GOT3 (cell line): ENCODE measurements at places on chromosomes 16 and 17.

DNA sequence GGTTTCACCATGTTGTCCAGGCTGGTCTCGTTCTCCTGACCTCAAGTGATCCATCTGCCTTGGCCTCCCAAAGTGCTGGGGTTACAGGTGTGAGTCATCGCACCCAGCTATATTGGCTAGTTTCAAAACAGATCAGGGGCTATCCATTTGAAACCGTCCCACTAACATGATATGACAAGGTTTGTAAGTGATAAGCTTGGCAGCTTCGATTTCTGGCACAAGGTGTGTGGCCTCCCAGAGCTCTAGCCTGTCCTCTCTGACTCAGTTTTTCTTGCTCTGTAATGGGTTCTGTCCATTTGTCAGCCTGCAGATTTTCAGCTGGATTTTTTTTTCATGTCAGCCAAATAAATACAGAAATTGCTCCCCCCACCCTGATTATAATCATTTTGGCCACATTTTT lies 31.8 kb upstream of the TENT4B start:
- DNase-seq, result no peak

GRCh38 chr16:48067388-48067787 lies 88.4 kb downstream of the ABCC12 start:
- DNase-seq, result no peak

DNA sequence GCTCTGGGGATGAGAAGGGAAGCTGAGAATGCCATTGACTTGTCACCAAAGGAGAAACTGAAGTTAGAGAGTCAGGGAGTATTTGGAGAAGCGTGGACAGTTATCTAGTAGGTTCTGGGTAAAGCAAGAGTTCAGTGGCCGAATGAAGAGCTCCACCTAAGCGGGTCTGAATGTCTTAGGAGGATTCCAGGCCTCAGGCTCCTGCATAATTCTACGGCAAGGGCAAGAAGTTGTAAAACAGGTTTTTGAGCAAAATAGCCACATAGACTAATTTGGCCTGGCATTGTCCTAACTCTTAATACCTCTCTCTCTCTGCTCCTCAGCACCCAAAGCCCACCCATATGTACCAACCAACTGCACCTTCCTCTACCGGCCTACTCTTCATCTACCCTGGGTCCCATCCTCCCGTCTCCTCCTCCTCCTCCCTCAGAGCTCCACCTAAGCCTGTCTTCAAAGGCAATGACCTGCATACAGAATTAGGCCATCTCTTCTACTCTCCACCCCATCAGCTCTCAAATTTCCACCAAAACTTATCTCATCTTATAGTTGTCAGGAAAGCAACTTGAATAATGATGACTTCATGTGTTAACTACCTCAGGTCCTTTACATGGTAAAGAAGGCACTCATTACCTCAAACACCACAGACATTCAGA lies 42.0 kb upstream of the KCNJ2 start:
- no peak for DNase-seq

- DNase-seq, result peak; percentile 16
Measured at GRCh38 chr16:47574091-47575054, 113.2 kb downstream of the PHKB start.

DNA sequence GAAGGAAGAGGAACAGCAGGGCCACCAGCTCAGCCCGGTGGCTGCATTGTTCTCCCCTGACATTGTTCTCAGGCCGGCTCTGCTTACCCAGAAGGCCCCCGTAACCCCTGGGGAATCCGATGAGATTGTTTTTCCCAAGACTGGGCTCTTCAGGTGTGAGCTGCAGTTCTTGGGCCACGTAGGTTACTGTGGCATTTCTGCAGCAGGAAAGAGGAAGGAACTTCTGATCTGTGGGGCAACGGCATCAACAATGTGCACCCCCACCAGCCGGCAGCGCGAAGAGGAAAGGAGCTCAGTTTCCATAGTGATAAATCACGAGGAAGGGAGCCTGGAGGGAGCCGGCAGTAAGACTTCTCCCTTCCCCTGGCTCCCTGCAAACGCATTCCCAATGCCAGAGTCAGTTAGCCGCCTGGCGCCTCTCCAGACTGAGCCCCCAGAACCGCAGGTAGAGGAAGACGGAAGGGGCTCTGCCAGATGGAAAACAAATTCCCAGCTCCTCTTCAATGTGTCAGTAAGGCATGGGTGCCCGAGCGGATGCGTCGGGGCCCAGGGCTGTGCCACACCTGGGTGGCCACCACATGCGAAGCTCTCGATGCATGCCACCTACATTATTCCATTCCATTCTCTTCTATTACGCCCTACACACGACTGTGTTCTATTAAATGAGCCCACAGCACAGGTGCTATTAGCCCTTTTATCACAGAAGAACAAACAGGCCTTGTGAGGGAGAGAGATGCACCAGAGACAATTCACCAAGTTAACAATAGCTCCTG lies 21.5 kb upstream of the PECAM1 start:
- DNase-seq, result no peak

GRCh38 chr17:61294777-61295176 lies 104.9 kb upstream of the TBX2 start:
- no peak for DNase-seq

- DNase-seq, result no peak
Measured at GRCh38 chr17:78785663-78786057, 3.6 kb upstream of the CYTH1 start.

DNA sequence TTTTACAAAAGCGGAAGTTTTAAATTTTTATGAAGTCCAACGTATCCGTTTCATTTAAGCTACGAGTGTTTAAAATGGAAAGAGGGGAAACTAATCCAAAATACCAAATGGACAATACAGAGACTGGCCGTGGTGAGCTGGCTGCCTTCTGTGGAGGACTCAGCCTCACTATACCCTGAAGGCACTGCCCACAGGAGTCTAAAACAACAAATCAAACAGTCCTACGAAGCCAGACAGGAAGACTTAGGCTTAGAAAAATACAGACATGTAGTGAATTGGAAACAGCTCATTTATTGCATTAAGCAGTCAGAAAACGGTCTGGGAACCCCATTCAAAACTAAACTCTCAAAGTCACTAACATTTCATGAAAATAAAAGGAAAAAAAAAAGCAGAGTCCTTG lies 75.1 kb downstream of the CYTH1 start:
- no peak for DNase-seq

GRCh38 chr16:84739349-84740124 lies 39.7 kb downstream of the USP10 start:
- no peak for DNase-seq

DNA sequence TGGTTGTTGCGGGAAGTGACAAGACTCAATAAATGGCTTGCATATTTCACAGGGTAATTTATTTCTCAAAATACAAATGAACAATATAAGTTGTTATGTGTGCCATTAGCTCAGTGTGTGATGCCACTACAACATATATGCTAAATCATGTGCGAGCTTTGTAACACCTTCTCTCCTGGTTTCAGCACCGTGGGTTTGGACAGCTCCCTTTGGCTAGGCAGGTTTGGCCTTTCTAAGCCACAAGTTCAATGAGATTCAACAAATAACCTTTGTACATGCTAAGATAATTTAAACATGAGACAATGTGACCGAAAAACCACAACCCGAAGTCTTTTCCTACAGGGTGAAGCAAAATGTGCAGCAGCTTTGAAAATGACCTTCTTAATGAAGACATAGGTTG lies 563.9 kb downstream of the TMEM114 start:
- no peak for DNase-seq

- no peak for DNase-seq
Measured at GRCh38 chr17:14123619-14124278, 54.4 kb downstream of the COX10 start.

- DNase-seq, result no peak
Measured at GRCh38 chr16:74249846-74250245, 46.8 kb upstream of the PSMD7 start.

GRCh38 chr16:86029131-86029741 lies 130.3 kb downstream of the IRF8 start:
- no peak for DNase-seq

- DNase-seq, result no peak
Measured at GRCh38 chr17:32103476-32104113, 38.7 kb upstream of the RHOT1 start.

GRCh38 chr16:12479751-12480150 lies 323.9 kb downstream of the CPPED1 start:
- no peak for DNase-seq

DNA sequence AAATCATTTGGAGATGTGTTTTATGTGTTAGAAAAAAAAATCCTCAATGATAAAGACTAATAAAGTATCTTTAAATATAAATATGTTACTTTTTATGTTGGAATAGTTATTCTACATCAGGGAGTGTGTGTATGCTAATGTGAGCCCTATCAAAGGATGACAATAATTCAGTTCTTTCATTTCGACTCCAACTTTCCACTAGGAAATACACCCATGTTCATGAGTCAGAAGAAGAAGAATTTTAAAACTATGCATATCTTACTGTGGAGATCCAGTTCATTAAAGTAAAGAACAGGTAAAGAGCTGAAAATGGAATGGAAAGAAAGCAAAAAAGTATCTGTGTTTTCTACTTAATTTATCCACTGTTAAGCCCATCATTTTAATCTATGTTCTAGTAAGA lies 399.8 kb downstream of the KCNJ2 start:
- DNase-seq, result no peak

- no peak for DNase-seq
Measured at GRCh38 chr16:15899538-15900100, 11.2 kb upstream of the CEP20 start.
